ENCODE measurements at places on chromosomes 4 and X. TPM values are rescaled to one million over a fixed set of nuclear protein-coding genes. Genes with fewer than 3 reads are reported as not detected.

The TEX13C gene
- not detected for total RNA-seq

The RENBP gene
- 10.6 TPM for total RNA-seq

The STARD8 gene
- 8.3 TPM for total RNA-seq

The KIAA1210 gene
- not detected for total RNA-seq

The DCAF8L2 gene
- not detected for total RNA-seq

The NAP1L3 gene
- total RNA-seq: 7.3 TPM

The IDH3G gene
- 116 TPM for total RNA-seq

The LNX1 gene
- total RNA-seq: 8.9 TPM

The TRPC3 gene
- total RNA-seq: 0.63 TPM

The ANOS1 gene
- total RNA-seq: 6.0 TPM

The RBMXL3 gene
- not detected for total RNA-seq

The GRIA2 gene
- not detected for total RNA-seq

The CRLF2 gene
- total RNA-seq: not detected

The RRH gene
- not detected for total RNA-seq

The ARHGEF6 gene
- total RNA-seq: 45.8 TPM

The SGMS2 gene
- 73.6 TPM for total RNA-seq

All from right atrium auricular region (tissue), 2 donors.